Type B pancreatic cell (in vitro differentiated cells): ENCODE measurements at places on chromosomes 16 and 17. TPM values are rescaled to one million over a fixed set of nuclear protein-coding genes. Genes with fewer than 3 reads are reported as not detected.

WNT3 gene
- total RNA-seq = 14.1 and 47.7 TPM in 2 replicates

- DNase-seq = no peak
These were observed 66.4 kb downstream of the NDEL1 start for GRCh38 chr17:8502126-8502525.

C1QTNF8 gene
- not detected in 2 replicates for total RNA-seq

- DNase-seq = no peak
These were observed 220.0 kb downstream of the IRX3 start for GRCh38 chr16:54066451-54067105.

DNA sequence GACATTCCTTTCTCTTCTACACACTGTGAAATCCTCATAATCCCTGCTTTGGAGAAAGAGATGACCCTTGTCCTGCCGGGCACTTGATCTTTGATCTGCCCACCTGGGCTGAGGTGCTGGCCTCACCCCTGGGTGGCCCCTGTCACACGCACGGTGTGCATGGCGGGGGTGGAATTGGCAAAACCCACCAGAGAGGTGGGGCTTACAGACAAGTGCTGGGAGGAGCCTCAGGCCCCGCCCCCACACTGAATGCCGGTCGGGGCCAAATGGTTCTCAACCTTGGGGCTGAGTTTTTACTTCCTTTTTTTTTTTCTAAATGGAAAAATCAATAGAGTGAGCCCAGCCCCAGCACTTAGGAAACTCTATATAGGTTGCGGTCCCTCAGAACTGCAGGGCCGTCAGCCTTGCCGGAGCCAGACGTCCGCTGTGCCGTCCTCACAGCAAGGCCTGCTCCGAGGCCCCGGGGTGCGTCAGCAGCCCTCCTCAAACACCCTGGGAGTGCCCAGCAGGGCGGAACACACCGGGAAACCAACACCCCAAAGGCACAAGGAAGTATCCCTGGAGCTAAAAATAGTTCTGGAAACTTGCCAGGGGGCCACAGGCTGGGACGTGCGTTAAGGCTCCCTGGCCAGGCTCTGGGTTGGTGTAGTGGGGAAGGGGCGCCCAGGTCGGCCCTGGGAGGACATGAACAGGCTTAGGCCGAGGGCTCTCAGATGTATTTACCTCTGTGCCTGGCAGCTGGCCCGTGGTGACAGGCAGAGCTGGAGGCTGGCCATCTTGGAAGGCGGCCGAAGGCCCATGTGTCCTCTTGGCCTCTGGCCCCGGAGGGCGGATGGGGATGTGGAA lies 11.0 kb downstream of the GPRC5C start:
- no peak for DNase-seq

DNA sequence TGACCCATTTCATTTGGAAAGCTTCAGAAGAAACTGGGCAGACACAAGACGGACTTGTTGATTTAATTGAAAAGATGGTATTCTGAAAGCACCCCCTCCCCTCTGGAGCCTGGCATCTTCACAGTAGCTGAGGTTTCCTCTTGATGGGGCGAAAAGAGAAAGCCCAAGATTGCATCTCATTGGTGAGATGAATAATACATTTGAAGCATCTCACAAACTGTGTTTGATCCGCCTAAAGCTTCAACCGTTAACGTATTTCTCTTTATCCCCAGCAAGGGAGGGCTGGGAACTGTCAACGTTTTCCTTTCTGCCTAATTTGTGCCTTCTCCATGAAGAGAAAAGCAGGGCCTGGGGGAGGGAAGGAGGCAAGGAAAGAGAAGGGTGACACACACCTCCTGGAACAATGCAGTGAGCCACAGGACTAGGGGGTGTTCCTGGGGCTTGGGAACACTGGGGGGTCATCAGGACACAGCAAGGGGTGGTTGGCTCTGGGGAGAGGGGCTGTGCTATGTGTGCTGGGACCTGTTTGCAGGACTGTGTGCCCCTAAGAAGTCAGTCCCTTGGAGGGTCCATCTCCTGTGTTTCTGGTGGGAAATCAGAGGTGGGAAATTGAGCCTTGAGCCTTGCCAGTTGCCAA lies 18.5 kb upstream of the PIPOX start:
- DNase-seq = no peak

DNA sequence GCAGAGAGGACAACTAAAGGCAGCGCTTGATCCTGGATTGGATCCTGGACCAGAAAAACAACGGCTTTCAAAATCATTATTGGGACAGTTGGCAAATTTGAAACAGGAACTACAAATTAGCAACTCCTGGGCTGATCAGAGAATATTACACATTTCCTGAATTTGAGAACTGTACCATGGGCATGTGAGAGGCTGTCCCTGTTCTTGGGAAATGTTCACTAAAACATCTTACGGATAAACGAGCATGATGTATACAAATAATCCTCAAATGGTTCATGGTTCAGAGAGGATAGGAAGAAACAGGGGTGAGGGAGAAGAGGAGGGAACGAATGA lies 2.3 kb upstream of the ITGAE start:
- DNase-seq = no peak

GRCh38 chr16:70254965-70255286 lies 3.2 kb upstream of the EXOSC6 start:
- DNase-seq = no peak

GRCh38 chr17:76141212-76142038 lies at the start of gene FOXJ1:
Gene FOXJ1, minus strand, starts transcription at chr17:76141245. Its CDS starts 850 bp downstream, at chr17:76140395.
- peak; percentile 92 for DNase-seq

GRCh38 chr17:65294181-65294719 lies 157.1 kb downstream of the RGS9 start:
- DNase-seq = no peak

GRCh38 chr17:4908301-4908700 lies 5.4 kb upstream of the CHRNE start:
- DNase-seq = peak; percentile 67

DNA sequence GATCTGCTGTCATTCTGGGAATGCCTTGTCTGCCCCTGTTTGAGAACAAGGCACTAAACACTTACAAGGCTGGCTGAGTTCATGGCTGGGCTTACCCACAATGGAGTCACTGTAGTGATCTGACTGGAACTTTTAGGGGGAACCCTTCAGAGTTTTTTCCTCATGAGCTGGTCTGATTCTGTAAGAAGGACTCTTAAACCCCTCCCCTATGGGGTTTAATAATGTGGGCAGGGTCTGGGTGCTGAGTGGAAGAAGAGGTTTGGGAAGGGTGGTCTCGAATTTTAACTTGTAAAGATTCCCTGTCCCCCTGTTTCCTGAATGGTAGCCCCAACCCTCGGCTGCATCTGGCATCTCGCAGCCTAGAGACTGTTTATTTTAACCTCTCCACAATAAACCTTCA lies 30.6 kb downstream of the OSBPL7 start:
- DNase-seq = no peak

DNA sequence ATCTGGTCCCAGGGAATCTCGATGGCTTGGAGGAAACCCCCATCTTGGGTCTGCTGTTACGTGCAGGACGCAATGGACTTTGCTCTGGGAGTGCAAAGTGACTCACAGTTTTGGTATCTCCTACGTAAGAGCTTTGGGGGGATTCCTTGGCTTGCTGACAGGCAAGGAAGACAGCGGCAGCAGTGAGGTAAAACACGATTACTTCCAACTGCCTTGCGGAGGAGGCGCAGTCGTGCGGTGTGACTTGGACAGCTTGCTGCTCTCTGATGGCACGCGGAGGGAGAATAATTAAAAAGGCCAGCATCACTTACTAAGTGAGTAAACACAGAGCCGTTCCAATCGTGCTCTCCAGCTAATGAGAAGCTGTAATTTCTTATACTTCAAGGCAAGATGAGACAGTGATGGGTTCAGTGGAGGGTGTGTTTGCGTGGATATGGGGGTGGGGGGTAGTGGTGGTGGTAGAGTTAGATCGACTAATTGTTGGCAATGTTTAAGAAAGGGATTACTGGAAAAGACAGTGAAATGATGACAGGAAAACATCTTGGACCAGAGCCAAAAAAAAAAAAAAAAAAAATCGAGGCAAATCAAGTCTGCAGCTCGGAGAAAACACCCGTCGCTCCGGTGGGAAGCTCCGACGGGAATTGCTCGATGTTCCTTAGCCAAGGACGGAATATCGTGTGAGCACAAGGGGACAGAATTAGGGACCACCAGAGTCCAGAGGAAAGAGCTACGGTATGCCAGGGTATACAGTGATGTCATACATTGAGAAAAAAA lies 184.8 kb upstream of the ZFHX3 start:
- DNase-seq = no peak

- no peak for DNase-seq
These were observed 77.4 kb downstream of the SKAP1 start for GRCh38 chr17:48352630-48353029.

- no peak for DNase-seq
These were observed 25.3 kb upstream of the SCNN1B start for GRCh38 chr16:23276821-23277220.

TBC1D3B gene
- 14.5 and 18.0 TPM in 2 replicates for total RNA-seq

DNAH17 gene
- 0.07 and 0.33 TPM in 2 replicates for total RNA-seq
